ENCODE measurements at places on chromosomes 3 and 15.

DNA sequence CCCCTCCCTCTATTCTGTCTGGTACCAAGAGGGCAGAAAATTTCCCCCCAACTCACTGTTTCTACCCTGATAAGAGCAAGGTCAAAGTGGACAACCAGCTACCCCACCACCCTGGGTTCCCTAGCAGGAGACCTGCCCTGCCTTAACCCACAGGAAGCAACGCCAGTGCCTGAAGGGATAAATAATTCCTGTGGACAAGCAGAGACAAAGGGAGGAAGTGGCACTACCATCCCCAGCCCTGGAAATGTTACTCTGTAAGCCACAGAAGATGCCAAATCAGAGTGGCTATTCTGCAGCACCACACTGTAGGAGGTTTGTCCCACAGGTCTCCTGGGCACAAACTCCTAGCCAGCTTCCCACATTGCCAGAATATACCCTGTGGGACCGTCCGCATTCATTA lies 80.1 kb downstream of the DNAH12 start:
- DNase-seq = no peak

GRCh38 chr3:160929595-160929994 lies 173.6 kb downstream of the PPM1L start:
- no peak for DNase-seq

GRCh38 chr15:71106802-71107500 lies 8.3 kb upstream of the THSD4 start:
- no peak for DNase-seq

- DNase-seq = no peak
Observed at GRCh38 chr3:157180262-157180661, 20.3 kb upstream of the CCNL1 start.

DNA sequence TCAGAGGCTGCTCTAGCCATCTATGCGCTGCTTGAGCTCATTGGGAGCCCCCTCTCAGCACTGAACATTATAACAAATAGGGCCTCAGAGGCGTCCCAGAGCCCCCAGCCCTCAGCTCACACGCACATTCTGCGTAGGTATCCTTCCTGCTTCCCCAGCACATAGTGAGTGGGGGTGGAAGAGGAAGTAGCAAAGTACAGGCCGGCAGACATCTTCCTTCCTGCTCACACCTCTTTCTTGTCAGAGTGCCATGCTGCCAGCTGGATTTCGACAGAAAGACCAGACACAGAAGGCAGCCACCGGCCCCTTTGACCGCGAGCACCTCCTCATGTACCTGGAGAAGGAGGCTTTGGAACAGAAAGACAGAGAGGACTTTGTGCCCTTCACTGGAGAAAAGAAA lies 16.6 kb downstream of the TMOD2 start:
- DNase-seq = no peak

DNA sequence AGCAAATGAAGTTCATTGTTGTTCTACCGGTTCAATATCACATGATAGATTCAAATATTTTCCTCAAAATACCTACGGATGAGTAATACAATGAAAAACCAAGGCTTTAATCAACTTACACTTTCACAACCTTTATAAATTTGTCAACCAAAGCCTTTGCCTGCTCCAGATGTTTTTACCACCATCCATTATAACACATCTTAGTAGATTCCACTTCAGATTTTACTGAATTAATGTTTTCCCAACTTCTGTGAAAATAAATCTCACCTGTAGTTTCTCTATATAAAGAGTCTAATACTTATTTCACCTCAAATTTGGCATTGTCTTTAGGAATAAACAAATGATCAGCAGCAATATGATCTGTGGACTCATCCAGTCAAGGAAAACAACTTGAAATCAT lies 131.1 kb downstream of the ZNF280D start:
- DNase-seq = no peak

DNA sequence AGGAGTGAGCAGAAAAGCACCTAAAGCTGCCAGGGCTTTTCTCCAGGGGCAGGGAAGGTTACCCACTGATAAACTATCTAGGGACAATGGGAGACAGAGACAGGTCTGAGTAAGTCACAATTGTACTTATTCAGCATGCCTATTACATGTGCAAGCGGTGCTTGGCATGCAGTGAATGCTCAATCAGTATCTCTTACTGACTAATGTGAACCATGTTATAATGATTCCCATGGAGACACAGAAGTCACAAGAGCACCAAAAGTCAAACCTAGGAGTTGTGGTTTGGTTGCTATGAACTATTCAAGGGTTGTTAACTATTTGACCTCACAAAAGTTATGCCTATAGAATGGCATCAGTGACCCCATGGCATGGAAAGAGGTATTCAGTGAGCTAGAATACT lies 50.0 kb upstream of the RASGRP1 start:
- DNase-seq = no peak

DNA sequence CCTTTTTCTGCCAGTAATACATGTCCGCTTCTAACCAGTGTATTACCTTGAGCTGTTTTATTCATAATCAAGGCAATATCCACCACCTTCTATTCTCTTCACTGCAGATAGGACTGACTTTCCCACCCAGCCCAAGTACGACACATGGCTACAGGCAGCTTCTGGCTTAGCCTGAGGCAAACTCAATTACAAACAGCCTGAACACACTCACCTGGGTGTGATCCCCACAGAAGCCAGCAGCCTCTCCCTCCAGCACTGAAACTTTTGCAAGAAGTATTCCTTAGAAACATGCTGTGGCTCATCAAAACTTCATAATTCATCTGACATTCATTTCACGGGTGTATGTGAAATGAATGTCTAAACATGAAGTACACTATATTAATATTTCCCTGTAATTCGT lies 13.5 kb upstream of the KCNMB3 start:
- no peak for DNase-seq

DNA sequence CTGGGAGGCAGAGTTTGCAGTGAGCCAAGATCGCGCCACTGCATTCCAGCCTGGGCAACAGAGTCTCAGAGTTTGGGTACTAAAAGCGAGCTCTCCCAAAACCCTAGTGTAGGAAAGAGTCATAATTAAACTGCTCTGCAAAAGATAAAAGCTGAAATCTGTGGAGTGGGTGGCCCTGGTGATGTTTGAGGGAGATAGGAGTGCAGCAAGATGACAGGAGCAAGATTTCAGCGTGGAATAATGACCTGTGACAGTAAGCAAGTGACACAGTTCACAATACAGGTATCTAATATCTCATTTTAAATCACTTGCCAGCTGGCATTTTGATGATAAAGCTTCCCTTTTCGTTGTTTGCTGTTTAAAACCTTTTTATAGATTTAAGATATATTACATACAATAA lies 79.3 kb downstream of the MDFIC2 start:
- DNase-seq = no peak

DNA sequence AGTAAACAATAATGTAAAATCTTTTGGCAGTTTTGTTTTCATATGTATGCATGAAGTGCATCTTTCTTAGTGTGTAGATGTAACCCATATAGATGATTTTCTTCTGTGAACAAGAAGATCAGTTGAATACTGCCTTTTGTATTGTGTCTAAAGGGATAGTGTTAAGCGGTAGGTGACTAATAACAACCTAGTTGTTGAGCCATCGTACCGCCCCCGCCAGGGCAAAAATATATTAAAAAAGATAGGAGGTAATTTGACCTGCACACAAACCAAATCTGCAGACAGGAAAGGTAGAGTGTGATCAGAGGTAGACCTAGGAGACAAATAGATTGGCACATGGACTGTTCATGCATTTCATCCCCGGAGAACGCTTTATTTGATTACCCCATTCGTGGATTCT lies 3.3 kb upstream of the GMNC start:
- no peak for DNase-seq

GRCh38 chr3:126984391-126985131 lies 1.6 kb downstream of the PLXNA1 start:
- no peak for DNase-seq

- DNase-seq = no peak
Observed at GRCh38 chr3:196617256-196617655, 22.2 kb upstream of the NRROS start.

DNA sequence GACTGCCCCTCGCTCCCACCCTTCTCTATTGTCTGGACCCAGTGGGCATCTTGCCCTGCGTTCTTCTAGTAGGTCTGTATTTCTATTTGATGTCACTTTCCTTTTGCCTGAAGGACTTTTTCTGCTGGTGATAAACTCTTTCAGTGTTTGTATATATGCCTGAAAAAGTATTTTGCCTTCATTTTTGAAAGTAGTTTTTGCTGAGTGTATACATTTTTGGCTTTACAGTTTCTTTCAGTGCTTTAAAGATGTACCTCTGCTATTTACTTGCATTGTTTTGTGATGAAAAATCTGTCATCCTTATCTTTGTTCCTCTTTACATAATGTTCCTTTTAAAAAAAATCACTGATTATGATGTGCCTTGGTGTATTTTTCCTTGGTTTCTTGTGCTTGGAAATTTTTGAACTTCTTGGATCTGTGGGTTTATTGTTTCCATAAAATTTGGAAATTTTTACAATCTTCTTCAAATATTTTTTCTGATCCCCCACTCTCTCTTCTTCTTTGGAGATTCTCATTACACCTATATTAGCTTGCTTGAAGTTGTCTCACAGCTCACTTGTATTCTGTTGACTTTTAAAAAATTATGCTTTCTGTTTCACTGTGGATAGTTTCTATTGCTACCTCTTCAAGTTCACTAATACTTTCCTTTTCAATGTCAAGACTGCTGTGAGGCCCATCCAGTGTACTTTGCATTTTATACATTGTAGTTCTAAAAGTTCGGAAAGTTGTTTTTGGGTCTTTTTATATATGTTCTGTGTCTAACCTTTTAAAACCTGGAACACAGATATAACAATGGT lies 67.8 kb downstream of the RGMA start:
- DNase-seq = no peak
